Activated CD4-positive, alpha-beta T cell treated with anti-CD3 and anti-CD28 coated beads for 48 hours (primary cell): ENCODE measurements at places on chromosomes 2 and 18.

- DNase-seq = no peak
These were observed 39.2 kb downstream of the DPYSL5 start for GRCh38 chr2:26887151-26887550.

- DNase-seq = no peak
These were observed 12.1 kb downstream of the FMNL2 start for GRCh38 chr2:152347076-152347475.

DNA sequence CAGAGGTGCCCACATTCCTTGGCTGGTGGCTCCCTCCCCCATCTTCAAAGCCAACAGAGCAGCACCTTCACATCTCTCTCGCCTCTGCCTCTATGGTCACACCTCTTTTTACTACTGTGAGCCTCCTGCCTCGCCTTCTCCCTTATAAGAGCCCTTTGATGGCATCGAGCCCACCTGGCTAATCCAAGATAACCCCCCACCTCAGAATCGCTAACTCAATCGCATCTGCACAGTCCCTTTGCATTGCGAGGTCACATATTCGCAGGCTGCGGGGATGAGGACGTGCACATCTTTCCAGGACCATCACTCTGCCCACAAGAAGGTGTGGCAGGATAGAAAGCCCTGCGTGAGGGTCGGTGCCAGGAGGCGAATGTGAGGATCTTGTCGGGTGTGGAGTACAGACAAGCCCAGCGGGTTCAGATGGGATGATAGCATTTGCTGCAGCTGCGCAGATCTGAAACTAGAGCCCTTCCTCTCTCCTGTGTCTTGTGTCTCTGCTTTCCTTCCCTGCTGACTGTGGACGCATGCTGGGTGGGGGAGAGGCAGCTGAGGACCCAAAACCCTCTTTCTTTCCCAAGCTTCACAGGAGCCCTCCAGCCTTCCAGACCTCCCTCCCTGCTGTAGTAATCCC is 148.3 kb upstream of the HDAC4 start:
- no peak for DNase-seq

DNA sequence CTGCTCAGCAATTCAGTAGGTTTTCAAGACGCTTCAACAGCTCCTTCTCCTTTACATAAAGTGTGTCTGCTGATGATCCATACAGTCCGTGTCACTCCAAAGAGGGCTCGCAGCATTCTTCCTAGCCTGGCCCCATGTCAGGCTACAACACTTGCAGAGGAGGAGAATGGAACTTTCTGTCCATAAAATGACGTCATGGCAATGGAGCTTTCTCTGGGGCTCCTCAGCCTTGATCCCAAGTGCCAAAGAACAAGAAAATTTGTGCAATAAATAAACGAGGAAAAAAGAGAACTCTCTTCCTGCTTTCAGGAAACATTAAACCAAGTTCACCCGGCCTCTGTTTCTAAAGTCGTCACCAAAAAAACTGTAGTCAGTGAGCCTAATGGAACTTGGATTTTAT is 199.5 kb upstream of the MEIS1 start:
- no peak for DNase-seq

DNA sequence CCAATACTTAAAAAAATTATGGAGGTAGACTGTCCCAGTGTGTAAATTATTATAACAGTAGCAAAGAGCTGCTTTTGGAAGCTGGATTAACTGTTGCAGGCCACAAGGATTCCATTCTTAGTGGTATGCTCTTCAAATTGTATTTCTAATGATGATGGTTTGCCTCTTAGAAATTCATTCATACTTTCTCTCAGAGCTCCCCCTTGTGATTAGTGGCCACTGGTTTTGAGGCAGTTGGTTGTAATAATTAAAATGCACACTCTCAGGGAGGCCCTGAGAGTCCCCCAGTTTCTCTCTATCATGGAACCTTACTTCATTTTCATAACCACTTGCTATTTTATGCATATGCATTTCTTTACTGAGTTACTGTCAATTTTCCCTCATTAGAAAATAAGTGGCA is 122.5 kb downstream of the PLA2R1 start:
- DNase-seq = no peak

GRCh38 chr2:216503697-216504375 is 5.2 kb downstream of the RPL37A start:
- DNase-seq = no peak

- no peak for DNase-seq
These were observed 281.5 kb downstream of the AFF3 start for GRCh38 chr2:99860720-99861375.

- DNase-seq = peak; percentile 4
These were observed 347.5 kb downstream of the METTL4 start for GRCh38 chr18:2223849-2224248.

DNA sequence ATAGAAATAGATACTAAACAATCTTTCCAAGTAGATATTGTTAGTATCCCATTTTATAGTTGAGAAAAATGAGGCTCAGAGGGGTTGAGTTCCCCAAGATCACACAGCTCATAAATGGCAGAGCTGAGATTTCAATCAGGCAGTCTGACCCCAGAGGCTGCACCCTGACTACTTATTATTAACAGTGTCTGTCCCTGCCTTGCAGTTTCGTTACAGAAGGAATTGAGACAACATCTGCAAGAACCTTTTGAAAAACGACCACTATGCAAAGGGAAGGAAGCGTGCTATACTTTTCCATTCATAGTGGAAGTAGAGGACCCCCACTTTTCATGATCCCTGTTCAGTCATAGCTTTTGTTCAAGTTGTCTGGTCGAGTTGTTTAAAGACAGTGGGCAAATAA is 53.2 kb upstream of the SEC11C start:
- no peak for DNase-seq

DNA sequence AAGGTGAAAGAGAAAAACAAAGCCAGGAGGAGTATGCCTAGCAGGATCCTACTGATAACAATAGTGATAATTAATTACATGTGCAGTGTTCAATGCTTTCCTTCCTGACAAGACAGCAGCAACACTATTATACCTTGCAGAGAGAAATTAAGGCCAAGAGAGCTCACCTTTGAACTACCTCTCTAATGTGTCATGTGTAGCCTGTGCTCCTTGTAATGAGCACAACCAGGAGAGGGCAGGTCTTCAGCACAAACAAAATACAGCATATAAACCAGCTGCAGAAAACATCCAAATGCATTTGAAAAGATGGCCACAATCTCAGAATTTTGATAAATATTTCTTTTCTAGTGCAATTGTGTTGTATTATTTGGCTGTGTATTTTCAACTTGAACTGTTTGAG is 1425.7 kb downstream of the DSC3 start:
- no peak for DNase-seq

GRCh38 chr18:77140439-77141109 is 8.0 kb upstream of the MBP start:
- DNase-seq = peak; percentile 51

DNA sequence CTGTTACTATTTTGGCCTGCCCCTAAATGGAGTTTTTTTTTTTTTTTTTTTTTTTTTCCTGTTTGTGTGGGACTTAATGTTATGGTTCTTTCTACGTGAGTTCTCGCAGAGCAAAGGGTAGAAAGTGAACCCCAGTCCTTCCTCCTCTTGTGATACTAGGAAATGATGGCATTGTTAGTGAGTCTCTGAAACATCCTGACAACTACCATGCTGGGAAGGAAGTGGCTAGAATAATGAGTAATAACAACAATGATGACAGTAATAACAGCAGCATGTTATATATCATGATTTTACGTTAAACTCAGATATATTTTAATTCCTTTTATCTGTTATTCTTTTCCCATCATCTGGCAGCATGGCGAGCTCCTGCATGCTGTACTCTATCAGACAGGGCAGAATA is 216.2 kb upstream of the LINC00305 start:
- DNase-seq = no peak

DNA sequence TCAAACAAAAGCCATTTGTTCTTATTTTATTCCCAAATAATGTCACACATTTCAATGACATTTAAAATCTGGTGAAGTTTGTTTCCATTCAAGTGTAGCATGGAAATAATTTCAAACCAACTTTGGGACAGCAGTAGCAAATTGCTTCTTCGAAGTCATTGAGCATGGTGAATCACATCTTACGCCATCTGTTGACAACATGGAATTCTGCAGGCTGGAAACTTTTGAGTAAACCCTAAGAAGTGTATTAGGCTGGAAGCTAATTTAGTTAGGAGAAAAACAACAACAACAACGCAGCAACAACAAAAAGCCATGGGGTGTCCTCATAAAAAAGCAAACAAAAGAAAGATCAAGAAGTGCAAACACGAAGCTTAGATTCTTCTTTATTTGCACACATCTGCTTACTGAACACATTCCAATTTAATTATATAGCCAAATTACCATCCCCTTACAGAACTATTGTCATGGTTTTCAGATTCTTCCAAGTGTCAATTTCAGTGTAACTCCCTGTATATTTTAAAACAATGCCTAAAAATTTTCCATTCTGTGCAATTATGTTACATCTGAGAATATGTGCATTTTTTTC is 659.0 kb upstream of the CDH7 start:
- DNase-seq = no peak

GRCh38 chr2:167492486-167492885 is 604.2 kb downstream of the XIRP2 start:
- no peak for DNase-seq

GRCh38 chr2:9288233-9288632 is 81.6 kb downstream of the ASAP2 start:
- DNase-seq = no peak

GRCh38 chr2:198004921-198005829 is 200.8 kb downstream of the PLCL1 start:
- peak; percentile 57 for DNase-seq

DNA sequence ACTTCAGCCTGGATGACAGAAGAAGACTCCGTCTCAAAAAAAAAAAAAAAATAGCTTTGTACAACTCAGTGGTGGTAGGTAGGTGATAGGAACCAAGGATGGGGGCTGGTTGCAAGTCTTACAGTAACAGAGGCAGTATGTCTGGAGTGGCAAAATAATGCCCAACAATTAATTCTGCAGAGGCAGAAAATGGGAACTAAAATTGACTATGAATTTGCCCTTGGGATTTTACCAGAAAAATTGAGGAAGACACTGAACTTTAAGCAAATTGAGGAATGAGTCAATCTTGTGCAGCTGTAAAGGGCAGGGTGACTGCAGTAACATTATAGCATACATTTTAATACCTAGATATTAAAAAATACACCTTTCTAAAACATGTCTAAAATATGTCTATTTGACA is 292.1 kb upstream of the FBXO11 start:
- DNase-seq = no peak

GRCh38 chr2:101442667-101443061 is 32.2 kb downstream of the RFX8 start:
- no peak for DNase-seq

GRCh38 chr2:212694398-212694797 is 155.8 kb upstream of the ERBB4 start:
- DNase-seq = no peak

- DNase-seq = no peak
These were observed 22.3 kb upstream of the FOSL2 start for GRCh38 chr2:28370354-28370753.
